ENCODE measurements at places on chromosomes 1 and 21.

DNA sequence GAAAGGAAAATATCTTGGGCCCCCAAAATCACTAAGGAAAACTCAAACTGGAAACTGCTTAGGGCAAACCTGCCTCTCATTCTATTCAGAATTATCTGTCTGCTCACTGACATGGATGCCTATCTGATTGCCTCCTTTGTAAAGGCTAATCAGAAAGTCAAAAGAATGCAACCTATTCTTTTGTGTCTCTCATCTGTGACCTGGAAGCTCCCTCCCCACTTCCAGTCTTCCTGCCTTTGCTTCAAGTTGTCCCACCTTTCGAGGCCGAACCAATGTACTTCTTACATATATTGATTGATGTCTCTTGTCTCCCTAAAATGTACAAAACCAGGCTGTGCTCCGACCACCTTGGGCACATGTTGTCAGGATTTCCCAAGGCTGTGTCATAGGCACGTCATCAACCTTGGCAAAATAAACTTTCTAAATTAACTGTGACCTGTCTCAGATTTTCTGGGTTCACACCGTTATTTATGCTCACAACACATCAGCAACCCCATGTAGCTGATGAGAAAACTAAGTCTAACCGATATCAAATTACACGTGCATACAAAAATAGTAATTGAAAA lies 302.3 kb upstream of the NRIP1 start:
- DNase-seq, result no peak

DNA sequence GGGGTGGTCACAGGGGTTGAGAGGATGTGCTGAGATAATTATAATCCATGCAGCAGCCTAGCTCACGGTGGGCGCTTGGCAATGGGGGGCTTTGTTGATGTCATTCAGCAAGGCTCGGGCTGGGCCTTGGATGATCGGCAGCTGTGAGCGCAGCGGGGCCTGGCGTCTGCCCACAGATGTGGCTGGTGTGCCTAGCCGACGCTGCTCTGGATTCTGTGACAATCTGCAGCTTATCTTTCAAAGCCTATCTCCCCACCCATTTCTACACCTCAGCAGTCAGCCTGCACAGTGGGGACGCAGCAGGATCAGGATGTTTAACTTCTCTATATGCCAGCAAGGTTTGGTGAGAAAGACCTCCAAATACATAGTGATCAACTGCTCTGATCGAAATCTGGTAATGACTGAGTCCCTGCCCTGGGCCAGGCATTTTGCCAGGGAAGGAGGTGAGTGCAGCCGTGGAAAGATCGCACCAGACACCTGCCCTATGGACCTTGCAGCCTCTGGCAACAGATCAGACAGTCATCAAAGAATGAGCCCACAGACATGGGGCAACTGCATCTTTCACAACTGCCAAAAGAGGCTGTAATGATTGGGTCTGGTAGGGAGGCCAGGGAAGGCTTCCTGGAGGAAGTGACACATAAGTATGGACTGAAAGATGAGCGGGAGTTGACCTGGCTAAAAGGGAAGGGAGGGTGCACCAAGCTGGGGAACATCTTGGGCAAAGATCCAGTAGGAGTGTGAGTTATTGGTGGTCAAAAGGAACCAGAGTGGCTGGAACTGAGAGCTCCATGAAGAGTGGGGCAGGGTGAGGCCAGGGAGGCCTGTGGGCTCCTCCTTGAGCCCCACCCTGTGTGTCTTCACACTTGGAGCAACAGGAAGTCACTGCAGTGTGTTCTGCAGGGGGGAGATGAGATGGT lies 35.3 kb downstream of the EPHB2 start:
- no peak for DNase-seq

- DNase-seq, result no peak
These were observed at the start of gene MINDY1 for GRCh38 chr1:151006327-151007052. Gene MINDY1 (minus strand): TSS chr1:151006902. CDS start chr1:151002617, 4,285 bp downstream.

DNA sequence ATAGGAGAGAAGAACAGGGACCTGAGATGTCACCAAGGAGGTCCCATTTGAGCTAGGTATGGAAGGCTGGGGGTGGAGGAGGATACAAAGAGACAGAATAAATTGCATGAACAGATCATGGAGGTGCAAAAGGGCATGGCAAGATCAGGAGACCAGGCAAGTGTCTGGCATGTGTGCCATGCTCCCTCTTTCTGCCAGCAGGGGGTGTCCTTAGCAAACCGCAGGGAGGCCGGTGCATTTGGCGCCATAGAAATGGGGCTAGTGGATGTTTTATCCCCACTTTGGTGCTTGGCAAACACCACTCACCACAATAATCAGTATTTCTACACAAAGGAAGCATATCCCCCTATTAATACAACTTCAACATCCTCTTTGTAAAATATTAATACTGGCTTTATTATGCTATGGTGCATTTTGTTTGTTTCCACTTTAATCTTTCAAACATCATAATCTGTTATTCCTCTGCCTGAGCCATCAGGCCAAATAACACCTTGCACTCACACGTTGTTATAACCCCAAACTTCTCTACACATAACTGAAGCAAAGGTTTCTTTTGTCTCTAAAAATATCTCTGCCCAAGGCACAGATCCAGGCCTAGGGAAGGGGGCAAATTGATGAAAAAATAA lies 25.9 kb downstream of the S100A6 start:
- DNase-seq, result peak; percentile 61

- DNase-seq, result no peak
These were observed 18.2 kb downstream of the MRPS6 start for GRCh38 chr21:34091607-34092006.

DNA sequence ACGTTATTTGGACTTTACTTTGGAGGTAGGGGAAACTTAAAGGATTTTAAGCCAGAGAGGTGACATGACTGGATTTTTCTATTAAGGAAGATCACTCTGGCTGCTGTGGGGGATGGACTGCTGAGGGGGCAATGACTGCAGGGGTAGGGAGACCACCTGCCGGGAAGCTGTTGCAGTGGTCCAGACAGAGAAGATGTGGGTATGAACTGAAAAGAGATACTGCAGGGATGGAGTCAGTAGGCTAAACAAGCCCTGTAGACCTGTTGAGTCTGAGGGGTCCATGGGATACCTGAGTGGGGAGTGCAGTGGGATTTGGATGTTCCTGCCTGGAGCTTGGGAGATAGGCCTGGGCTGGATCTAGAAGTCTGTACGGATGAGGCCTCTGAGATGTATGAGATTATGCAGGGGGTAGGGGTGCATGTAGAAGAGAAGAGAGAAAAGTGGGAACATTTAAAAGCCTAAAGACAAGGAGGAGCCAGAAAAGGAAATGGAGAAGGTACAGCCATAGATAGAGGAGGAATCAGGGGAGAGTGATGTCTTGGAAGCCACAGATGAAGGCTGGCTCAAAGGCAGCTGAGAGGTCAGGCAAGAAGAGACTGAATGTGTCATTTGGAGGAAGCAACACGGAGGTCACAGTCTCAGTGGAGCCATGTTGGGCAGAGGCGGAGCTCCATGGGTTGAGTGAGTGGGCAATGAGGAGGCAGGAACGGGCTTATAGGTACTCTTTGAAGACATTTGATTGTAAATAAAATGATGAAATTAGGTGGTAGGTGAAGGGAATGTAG lies 25.9 kb upstream of the KCNA2 start:
- no peak for DNase-seq

GRCh38 chr1:46547481-46548383 lies 3.7 kb downstream of the KNCN start:
- no peak for DNase-seq

DNA sequence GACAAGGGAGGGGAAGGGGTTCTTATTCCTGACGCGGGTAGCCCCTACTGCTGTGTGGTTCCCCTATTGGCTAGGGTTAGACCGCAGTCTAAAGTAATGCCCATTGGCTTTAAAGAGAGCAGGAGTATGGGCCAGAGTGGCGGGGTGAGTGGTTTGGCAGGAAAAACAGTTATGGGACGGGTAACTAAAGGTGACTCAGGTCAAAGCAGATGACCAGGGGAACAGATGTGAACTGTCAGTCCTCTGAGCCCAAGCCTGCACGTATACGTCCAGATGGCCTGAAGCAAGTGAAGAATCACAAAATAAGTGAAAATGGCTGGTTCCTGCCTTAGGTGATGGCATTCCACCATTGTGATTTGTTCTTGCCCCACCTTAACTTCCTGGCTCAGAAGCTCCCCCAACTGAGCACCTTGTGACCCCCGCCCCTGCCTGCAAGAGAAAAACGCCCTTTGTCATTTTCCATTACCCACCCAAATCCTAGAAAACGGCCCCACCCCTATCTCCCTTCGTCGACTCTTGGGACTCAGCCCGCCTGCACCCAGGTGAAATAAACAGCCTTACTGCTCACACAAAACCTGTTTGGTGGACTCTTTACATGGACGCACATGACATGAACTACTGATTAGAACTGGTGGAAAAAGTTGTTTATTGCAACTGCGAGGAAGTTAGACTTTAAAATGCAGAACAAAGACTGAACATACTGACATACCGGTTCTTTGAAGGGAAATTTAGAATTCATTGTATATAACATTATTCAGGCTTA lies 758 bp upstream of the ATAD3B start:
- no peak for DNase-seq

- no peak for DNase-seq
These were observed 35.3 kb downstream of the LDLRAD1 start for GRCh38 chr1:53982763-53983104.

- no peak for DNase-seq
These were observed 1.5 kb upstream of the ASCL5 start for GRCh38 chr1:201128476-201128875.

DNA sequence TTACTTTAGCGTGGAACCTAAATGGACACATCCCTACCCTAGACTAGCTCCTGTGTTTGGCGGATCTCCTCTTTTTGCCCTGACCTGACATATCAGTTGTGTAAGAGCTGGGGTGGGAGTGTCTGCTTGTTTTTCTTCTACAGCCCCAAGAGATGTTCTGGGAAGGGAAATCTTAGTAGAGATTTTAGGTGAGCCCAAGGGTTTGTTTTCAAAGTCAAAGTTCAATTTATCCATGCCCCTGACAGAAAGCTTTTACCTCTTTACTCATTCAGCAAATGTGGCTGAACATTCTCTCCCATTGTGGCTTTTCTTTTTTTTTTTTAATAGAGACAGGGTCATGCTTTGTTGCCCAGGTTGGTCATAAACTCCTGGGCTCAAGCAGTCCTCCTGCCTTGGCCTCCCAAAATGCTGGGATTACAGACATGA lies 7.3 kb upstream of the TARS2 start:
- no peak for DNase-seq

- DNase-seq, result no peak
These were observed 102.3 kb upstream of the FGGY start for GRCh38 chr1:59194621-59195020.

DNA sequence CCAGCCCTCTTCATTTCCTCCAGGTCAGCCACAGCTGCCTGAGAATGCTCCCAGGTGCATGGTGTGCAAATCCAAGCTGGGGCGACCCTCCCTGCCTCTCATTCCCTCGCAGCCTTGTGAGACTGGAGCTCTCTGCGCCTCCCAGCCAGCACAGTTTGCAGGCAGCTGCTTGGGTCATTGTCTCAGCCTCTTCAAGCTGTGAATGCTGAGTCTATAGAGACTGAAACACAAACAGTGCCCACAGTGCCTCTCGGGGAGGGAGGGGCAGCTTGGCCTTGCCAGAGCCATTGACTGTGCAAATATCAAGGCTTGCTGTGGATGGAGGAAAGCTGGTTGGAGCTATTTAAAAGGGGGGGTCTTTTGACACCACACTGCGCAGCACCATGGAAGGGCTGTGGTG lies 10.6 kb downstream of the PLXNA2 start:
- DNase-seq, result no peak

DNA sequence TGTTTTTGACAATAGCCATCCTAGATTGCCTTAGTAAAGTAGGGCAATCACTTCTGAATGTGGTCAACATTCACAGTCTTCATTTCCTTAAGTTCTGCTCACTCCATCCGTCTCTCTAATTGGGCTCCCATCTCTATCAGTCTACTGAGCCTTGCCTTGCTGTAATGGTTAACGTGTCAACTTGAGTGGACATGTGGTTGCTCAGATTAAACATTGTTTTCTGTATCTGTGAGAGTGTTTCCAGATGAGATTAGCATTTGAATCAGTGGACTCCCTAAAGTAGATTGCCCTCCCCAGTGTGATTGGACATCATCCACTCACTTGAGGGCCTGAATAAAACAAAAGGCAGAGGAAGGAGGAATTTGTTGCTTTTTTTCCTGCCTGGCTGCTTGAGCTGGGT lies 26.4 kb downstream of the C1orf216 start:
- DNase-seq, result no peak

DNA sequence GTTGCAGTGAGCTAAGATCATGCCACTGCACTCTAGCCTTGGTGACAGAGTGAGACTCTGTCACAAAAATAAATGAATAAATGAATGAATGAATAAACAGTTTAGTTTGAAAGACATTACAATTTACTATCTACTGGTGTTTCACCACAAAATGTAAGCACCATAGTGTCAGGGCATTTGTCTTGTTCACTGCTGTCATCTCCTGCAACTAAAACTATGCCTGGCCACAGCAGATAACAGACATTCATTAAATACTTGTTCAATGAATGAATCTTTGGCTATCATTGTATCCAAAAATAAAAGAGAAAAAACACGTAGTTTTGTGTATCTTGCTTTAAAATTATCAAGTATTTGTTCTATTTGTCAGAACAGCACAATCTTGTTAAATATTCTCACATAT lies 32.5 kb downstream of the SASS6 start:
- no peak for DNase-seq

GRCh38 chr1:88060750-88061491 lies 623.2 kb upstream of the PKN2 start:
- DNase-seq, result no peak

DNA sequence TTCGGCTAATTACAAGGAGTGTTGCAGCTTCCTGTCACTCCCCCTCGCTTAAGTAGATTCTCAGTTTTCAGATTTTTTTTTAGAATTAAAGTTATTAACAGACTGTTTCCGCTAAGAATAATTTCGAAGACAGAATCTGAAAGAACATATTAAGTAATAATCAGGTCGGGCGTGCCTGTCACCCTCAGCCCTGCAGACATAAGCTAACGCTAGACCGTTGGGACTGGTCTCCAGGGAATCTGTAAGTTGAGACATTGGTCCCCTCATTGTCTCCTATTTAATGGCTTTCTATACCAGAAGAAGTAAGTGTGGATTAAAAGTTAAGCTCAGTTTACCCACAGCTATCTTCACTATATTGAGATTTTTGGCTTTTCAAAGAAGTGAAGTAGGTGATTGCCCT lies 14.5 kb downstream of the NMNAT1 start:
- DNase-seq, result no peak

DNA sequence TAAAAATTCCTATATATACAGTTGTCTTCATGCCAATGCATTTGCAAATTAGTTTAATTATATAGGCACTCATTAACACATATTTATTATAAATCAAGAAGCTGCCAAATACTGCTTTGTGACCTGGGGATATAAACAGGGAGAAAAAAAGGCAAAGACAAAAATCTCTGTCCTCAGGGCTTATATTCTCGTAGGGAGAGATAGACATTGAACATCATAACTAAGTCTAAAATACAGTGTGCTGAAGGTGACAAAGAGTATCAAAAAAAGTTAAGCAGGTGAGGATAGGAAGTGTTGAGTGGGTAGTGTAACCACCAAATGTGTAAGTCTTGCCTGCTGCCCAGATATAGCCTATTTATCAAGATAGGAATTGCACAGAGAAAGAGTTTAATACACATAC lies 40.7 kb upstream of the LYPLAL1 start:
- no peak for DNase-seq

- DNase-seq, result no peak
These were observed 49.8 kb upstream of the MROH9 start for GRCh38 chr1:170885551-170885950.
